Dermis blood vessel endothelial cell (primary cell): ENCODE measurements at places on chromosomes 12 and 14. TPM values are rescaled to one million over a fixed set of nuclear protein-coding genes. Genes with fewer than 3 reads are reported as not detected.

DNA sequence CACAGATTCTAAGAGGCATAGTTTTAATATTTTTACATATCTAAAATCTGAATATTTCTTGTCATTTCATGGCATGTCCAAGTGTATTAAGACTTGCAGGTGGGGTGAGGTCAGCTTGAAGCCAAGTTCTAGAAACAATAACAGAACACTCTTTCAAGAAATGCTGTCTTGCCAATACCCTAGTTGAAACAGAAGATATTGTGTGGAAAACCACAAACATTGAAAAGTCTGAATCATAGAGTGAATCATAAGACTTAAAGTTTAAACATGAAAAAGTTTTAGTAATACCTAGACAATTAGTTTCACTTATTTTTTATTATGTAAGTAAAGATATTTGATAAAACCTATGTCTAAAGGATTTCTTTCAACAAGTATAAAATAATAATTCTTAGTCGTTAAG is 191.5 kb upstream of the CAND1 start:
- no peak for DNase-seq

GRCh38 chr12:38411426-38411825 is 94.9 kb downstream of the ALG10B start:
- no peak for DNase-seq

- DNase-seq = no peak
Observed at GRCh38 chr12:51760231-51760630, 88.3 kb downstream of the FIGNL2 start.

- DNase-seq = peak; percentile 15
Observed at GRCh38 chr14:95597784-95598211, 62.9 kb downstream of the GLRX5 start.

Gene HOXC9
- total RNA-seq = 0.28 and 0.68 TPM in 2 replicates

Gene PPFIA2
- total RNA-seq = not detected in 2 replicates

Gene SCN8A
- 0.42 and 1.5 TPM in 2 replicates for total RNA-seq

Gene A2M
- 14.0 and 180 TPM in 2 replicates for total RNA-seq

Gene C3AR1
- total RNA-seq = 0.09 TPM in 1 of 2 replicates, not detected in the other
